ENCODE measurements at places on chromosomes 3 and 15. TPM values are rescaled to one million over a fixed set of nuclear protein-coding genes. Genes with fewer than 3 reads are reported as not detected.

DNA sequence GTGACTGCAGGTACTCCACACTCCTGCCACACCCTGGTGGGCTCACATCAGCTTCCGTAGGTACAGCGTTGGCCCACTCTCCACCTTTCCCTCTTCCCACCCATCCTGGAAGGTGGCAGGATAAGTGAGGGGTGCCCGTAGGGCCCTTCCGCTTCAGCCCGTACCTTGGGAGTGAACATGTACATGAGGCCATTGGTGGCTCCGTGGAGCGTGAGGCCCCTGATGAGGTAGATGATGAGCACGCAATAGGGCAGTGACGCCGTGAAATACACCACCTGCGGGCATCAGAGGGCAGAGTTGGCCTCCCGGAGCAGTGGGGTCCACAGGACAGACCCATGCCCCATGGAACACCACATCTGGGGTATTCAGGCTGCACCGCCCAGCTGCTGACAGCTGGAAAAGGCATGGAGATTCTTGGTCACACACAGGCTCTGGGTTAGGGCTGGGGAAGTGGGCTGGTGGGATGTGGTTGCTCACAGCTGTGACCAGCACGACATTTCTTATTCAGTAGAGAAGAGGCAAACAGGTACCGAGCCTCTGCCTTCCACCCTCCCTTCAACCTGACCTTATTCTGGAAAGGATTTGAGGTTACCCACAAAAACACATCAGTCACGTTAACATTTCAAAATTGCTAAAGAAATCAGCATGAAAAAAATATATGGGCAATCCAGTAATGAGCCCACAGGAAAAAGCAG is 23.8 kb downstream of the SLC6A20 start:
- DNase-seq = no peak
- peaks cover 7% of the 10 kb centered on the region for H3K27me3 ChIP-seq
- H3K4me1 ChIP-seq = peaks cover 10% of the 10 kb centered on the region
- H3K36me3 ChIP-seq = no peaks in the 10 kb centered on the region

DNA sequence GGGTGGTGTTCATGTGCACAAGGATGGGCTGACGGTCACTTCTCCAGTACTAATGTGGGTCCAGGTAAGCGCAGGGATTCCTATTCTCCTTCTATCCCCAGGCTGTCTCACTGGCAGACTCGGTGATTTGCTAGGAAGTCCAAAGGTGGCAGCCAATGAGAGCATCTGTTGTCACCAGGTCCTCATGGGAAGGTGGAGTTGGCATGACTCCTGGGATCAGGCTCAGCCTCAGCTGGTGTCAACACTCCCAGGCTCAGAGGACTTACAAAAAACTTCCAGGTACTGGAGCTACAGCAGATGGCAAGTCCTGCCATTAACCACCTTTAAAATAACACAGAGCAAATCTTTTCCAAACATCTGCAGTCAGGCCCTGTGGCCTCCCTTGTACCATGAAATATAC is 13.8 kb downstream of the XYLB start:
- no peak for DNase-seq
- H3K27me3 ChIP-seq = no peaks in the 10 kb centered on the region
- H3K4me3 ChIP-seq = no peak overlapping the region
- H3K27ac ChIP-seq = no peak overlapping the region

- no peak overlapping the region for H3K4me3 ChIP-seq
- H3K27me3 ChIP-seq = no peaks in the 10 kb centered on the region
- no peaks in the 10 kb centered on the region for H3K36me3 ChIP-seq
Measured at GRCh38 chr3:4581498-4581897, 88.3 kb downstream of the ITPR1 start.

DNA sequence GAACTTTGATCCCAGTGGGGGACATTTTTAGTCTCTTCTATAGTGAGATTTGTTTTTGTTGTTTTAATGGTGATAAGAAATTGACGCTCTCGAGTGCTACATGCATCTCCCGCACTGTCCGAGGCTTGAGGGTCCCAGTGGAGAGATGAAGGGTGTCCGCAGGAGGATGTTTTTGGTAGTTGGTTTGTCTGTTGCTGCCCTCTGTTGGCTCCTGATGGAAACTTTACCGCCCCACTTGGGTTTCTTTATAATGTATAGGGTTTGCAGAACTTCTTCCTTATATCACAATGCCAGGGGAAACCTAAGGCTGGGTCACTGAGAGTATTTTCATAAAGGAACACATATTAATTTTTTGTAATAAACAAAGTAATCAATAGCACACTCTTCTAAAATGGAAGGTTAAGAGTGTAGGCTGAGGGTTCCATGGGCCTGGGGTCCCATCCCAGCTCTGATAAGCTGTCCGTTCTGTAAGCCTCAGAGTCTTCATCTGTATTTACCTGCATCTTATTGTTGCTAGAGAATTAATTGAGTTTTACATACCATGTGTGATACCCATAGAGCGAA is 185.3 kb upstream of the FEZF2 start:
- no peak overlapping the region for H3K4me3 ChIP-seq
- H3K4me1 ChIP-seq = no peaks in the 10 kb centered on the region
- H3K27me3 ChIP-seq = peaks cover 4% of the 10 kb centered on the region
- H3K27ac ChIP-seq = no peak overlapping the region
- no peaks in the 10 kb centered on the region for H3K36me3 ChIP-seq

DNA sequence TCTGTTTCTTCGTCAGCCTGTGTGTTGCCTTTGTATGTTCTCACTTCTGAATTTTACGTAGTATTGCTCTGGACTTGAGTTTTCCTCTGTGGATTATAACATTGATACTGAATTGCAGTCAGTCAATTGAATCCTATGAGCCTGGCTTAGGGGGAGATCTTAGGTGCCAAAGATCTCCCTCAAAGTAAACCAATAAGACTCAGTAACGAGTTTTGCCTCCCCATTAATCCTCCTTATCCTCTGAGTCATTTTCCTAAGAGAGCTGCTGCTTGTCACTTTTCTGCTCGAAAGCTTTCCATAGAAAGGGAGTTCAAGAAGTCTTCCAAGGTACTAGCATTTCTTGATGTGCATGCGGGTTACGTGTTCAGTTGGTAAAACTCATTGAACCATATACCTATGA is 126.4 kb downstream of the CHDH start:
- no peak overlapping the region for H3K4me3 ChIP-seq
- no peaks in the 10 kb centered on the region for H3K36me3 ChIP-seq
- no peak overlapping the region for H3K27ac ChIP-seq
- H3K4me1 ChIP-seq = no peaks in the 10 kb centered on the region
- peaks cover 11% of the 10 kb centered on the region for H3K27me3 ChIP-seq

The IL5RA gene
- total RNA-seq = not detected
